ENCODE measurements at places on chromosomes 7 and 10. TPM values are rescaled to one million over a fixed set of nuclear protein-coding genes. Genes with fewer than 3 reads are reported as not detected.

POM121C gene
- polyA plus RNA-seq, result 21.6 TPM

OR6V1 gene
- not detected for polyA plus RNA-seq

FBXL13 gene
- polyA plus RNA-seq, result 0.38 TPM

NEUROG3 gene
- not detected for polyA plus RNA-seq

C7orf57 gene
- polyA plus RNA-seq, result not detected

SCIN gene
- 1.3 TPM for polyA plus RNA-seq

CCDC172 gene
- polyA plus RNA-seq, result not detected

SPDYE9 gene
- not detected for polyA plus RNA-seq

USP6NL gene
- 8.5 TPM for polyA plus RNA-seq

AKR1B15 gene
- polyA plus RNA-seq, result 0.86 TPM

ZNF239 gene
- polyA plus RNA-seq, result 5.3 TPM
